ENCODE measurements at places on chromosomes 7 and 10. TPM values are rescaled to one million over a fixed set of nuclear protein-coding genes. Genes with fewer than 3 reads are reported as not detected.

Gene CPXM2
- total RNA-seq, result 48.1 TPM

Gene PYROXD2
- 12.8 TPM for total RNA-seq

Gene CRHR2
- not detected for total RNA-seq

Gene SPDYE2
- not detected for total RNA-seq

DNA sequence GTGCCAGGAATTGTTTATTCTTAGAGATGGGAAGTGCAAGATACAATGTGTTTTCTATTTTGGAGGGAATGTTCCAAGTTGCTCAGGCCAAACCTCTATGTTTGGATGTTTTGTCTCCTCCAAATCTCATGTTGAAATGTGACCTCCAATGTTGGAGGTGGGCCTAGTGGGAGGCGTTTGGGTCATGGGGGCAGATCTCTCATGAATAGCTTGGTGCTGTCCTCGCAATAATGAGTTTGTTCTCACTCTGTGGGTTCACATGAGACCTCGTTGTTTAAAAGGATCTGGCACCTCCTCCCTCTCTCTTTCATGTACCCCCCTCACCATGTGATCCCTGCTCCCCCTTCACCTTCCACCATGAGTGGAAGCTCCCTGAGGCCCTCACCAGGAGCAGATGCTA is 8.3 kb upstream of the GDF10 start:
- no peak for DNase-seq
- peaks cover under 1% of the 10 kb centered on the region for H3K27me3 ChIP-seq
- H3K4me1 ChIP-seq, result no peaks in the 10 kb centered on the region
- no peaks in the 10 kb centered on the region for H3K36me3 ChIP-seq
- H3K4me3 ChIP-seq, result no peak overlapping the region

DNA sequence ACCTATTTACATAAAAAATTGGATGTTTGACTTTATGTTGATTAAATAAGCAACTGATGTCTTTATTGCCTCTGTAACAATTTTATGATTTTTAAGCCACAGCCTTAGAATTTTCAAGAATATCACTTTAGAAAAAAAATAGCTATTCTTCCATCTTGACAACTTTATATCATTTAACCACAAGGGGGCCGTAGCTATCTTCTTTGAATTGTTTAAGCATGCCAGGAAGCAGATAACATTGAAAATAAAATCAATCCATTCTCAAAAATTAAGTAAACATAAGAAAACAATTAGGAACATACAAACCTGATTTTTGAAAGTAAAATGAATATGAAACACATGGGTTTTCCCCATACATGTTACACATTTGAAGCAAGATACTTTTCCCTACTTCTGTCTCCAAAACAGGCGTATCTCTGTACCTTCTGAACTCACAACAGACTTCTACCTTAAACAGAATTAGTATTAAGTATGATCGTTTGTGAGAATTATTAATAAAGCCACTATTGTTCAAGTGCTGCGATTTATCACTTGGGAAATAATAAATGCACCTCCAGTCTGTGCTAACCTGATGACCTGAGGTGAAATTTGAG is 209.0 kb downstream of the CACNA2D1 start:
- H3K36me3 ChIP-seq, result no peaks in the 10 kb centered on the region
- DNase-seq, result peak; percentile 72
- H3K27me3 ChIP-seq, result no peaks in the 10 kb centered on the region
- no peak overlapping the region for H3K4me3 ChIP-seq
- no peak overlapping the region for H3K27ac ChIP-seq

- H3K36me3 ChIP-seq, result no peaks in the 10 kb centered on the region
- peaks cover 12% of the 10 kb centered on the region for H3K4me1 ChIP-seq
- peak; percentile 72 for DNase-seq
- H3K4me3 ChIP-seq, result no peak overlapping the region
- peak overlapping the region; percentile 68 for H3K27ac ChIP-seq
- H3K27me3 ChIP-seq, result no peaks in the 10 kb centered on the region
These were observed 15.3 kb upstream of the RSU1 start for GRCh38 chr10:16832351-16833080.

- no peak overlapping the region for H3K27ac ChIP-seq
- DNase-seq, result peak; percentile 63
- no peaks in the 10 kb centered on the region for H3K4me1 ChIP-seq
- no peaks in the 10 kb centered on the region for H3K36me3 ChIP-seq
- H3K4me3 ChIP-seq, result no peak overlapping the region
- no peaks in the 10 kb centered on the region for H3K27me3 ChIP-seq
These were observed 136.3 kb upstream of the FZD1 start for GRCh38 chr7:91127959-91128358.

GRCh38 chr7:79287981-79288380 is 165.5 kb downstream of the MAGI2 start:
- peak; percentile 46 for DNase-seq
- H3K27me3 ChIP-seq, result no peaks in the 10 kb centered on the region
- H3K27ac ChIP-seq, result no peak overlapping the region
- peaks cover 19% of the 10 kb centered on the region for H3K4me1 ChIP-seq
- no peak overlapping the region for H3K4me3 ChIP-seq

DNA sequence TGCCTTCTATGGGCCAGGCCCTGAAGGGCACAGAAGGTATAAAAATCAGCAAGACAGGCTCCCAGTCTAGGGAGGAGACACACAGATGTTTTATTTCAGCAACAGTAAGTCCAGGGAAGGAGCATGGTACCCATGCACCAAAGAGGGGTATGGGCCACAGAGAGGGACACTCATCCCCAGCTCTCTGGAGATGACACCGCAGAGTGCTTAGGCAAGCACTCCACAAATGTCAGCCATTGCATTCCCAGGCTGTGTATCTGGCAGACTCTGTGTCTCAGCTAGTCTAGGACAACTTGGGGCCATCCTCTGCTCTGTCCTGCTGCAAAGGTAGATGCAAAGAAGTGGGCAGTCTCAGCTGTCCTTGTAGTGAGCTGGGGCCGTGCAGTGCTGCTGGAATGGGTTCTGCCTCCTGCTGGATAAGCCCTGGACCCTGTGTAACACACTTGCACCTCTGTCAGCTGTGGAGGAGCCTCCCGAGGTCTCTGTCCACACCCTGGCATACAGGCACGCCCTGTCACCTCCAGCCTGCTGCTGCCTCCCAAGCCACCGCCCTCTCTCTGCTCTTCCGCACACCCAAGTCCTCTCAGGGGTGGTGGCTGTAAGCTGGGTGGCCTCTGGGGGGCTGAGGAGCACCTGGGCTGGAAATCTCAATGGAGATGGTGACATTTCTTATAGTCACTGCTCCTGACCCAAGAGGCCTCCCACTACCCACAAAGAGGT is 57.6 kb downstream of the VOPP1 start:
- no peak for DNase-seq
- no peak overlapping the region for H3K4me3 ChIP-seq
- peaks cover 7% of the 10 kb centered on the region for H3K36me3 ChIP-seq
- H3K27ac ChIP-seq, result no peak overlapping the region
- no peaks in the 10 kb centered on the region for H3K27me3 ChIP-seq

GRCh38 chr10:101346177-101346576 is 7.8 kb upstream of the BTRC start:
- no peak overlapping the region for H3K4me3 ChIP-seq
- H3K27ac ChIP-seq, result no peak overlapping the region
- no peak for DNase-seq
- no peaks in the 10 kb centered on the region for H3K4me1 ChIP-seq
- peaks cover 9% of the 10 kb centered on the region for H3K27me3 ChIP-seq
- no peaks in the 10 kb centered on the region for H3K36me3 ChIP-seq
